AML-193 (cell line): ENCODE measurements at places on chromosomes 6 and 20.

DNA sequence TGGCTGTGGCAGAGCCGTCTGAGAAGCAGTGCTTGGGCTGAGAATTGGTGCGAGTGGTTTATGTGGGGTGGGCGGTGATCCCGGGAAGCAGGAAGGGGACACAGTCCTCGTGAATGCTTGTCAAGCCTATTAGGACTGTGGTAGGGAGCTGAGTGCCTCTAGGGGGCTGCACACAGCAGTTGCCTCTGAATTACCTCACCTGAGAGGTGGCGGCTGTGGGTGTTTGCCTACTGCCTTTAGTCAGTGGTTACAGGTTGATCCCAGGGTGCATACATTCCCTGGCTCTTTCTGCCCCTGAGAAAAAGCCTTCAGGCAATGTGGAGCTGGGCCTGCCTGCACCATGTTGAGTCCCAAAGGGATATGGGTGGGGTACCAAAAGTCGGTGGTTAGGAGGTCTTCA is 5.2 kb downstream of the AP5S1 start:
- no peak for DNase-seq

DNA sequence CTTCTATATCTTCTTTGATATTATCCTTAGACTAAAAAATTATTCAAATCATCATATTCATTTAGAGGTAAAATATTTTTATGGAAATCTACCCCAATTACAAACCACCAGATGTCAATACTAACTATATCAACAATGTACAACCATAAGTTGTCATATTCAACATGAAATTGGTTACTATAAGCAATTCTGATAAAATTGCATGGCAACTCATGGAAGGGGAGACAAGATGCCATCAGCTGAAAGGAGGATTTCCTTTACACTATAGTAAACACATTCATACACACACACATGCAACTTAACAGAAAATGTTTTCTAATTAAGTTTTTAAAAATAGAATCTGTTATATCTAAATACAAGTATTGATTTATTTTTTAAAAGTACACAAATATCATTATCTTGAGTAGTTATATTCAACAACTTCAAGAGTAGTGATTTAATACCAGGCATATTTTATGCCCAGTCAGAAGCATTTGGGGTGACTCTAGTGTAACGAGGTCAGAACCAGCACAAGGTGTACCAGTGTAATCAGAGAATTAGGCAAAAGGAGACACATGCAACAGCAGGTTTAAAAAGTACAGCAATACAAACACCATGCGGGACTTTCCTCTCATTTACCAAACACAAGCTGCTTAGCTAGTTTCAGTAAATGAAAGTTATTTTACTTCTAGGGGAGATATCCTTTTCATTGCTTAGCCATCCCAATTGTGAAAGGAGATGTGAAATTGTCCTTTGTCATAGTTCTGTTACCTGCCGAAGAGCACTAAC is 1.0 kb downstream of the FILIP1 start:
- no peak for DNase-seq

DNA sequence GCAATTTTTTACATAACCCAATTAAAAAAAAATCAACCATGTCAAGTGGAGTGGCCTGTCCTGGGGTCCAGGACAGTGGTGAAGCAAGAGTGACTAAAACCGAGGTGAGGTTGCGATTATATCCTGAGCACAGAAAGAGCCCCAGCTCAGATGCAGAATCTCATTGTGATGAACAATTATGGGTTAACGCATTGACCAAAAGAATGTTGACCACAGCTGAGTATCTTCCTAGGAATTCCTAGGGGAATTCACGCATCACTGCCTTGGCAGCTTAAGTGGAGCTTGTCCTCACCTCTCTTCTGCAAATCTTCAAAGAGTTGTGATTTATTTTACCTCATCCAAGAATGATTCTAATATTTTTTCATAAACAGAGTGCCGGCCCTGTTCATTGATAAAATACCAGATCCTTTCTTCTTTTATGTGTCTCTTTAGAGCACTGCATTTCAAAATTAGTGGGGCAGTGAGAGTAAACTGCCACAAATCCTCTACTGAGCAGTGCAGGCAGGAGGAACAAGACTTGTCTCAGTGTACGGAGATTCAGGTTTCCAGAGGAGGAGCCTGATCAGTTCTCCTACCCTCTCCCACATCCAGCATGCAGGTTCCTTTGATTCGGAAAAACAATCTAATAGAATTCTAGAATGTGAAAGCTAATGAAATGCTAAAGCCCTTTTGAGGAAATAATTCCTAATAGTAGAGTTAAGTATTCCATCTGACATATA is 60.1 kb upstream of the ZNF184 start:
- DNase-seq, result no peak

DNA sequence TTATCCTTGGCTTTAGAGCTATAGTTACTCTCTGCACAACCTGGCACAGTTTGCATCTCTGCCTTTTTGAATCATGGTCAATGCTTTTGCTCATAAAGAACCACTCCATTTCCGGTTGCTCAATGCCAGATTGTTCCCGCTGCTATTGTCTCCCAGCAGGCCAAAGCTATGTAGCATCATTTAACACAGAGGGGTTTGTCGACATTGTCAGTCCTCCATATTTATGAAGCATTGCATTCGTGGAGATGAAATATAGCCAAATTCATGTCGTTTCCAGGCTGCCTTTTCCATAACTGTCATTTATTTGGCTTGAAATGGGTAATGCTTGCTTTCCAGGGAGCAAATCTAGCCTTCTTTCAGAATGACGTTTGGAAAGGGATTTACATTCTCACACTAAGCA is 598.8 kb downstream of the EPHA7 start:
- no peak for DNase-seq

- no peak for DNase-seq
These were observed 130.0 kb upstream of the GMDS start for GRCh38 chr6:2375443-2375842.

DNA sequence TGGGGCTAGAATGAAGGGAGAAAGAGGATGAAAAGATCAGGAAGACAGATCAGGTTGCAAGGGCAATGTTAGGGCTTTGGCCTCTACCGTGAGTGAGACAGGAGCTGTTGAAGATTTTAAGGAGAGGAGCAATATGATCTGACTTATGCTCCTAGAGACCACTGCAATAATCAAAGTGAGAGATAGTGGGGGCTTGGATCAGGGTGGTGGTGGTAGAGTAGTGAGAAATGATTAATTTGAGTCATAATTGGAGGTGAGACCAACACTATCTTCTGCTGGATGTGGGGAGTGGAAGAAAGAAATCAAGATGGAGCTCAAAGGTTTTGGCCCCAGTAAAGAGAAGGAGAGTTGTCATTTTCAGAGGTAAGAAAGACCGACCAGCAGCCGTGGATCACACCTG is 140.7 kb upstream of the TMEM170B start:
- DNase-seq, result no peak

- no peak for DNase-seq
These were observed 8.9 kb downstream of the HTR1B start for GRCh38 chr6:77454386-77454785.
